ENCODE measurements at places on chromosomes 2 and 18.

- DNase-seq: no peak
Observed at GRCh38 chr18:67276638-67277037, 239.9 kb downstream of the DSEL start.

DNA sequence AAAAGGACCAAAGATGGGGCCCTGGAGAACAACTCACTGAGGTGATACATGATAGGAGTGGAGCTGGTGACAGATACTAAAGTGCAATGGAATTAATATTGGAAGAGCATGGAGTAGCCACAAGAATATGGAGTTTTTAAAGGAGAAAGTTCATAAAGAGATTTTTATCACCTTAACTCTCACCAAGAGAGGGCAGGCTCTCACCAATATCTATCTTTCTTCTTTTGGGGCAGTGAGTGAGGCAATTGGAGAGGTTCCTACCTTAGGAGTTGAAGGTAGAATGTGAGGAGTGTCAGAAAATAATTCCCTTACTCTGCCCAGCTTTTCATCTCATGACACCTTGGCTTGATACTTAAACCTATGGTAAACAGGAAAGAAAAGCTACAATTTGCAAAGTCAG lies 233.7 kb upstream of the CWC22 start:
- DNase-seq: no peak

DNA sequence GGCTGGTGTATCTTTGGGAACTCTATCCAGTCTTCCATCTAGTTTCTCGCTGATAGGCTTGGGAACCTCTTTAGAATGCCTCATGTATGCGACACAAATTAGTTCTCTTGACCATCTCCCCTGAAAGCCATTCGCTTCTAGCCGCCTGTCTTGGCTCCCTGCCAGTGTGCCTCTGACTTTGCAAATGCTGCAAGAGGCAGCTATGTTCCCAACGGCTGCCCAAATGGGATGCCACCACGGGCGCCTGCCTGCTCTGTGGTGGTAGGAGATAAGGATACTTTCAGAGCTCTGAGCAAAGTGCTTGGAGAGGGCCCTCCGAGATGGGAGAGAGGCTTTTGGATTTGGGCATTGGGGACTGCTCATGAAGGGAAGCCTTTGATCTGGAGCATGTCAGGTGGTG lies 77.7 kb upstream of the IGFBP5 start:
- DNase-seq: no peak

DNA sequence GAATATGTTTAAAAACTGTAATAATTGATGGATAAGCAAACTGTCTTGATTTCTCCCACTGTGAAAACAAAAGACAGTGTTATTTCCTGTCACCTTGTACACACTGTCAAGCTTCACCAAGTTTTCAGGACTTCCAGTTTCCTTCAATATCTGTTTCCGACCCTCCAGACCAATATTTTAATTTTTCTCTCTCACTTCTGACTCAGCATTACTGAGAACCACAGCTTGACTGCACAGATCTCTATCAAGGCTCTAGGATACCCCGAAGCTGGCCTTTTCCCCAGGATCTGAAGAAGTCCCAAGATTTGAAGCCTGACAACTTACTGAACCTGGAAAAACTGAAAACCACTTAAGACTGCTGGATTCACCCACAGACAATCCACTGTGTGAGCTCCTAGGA lies 13.2 kb upstream of the SULT1C3 start:
- DNase-seq: no peak

GRCh38 chr18:13791181-13791580 lies 32.8 kb upstream of the MC5R start:
- DNase-seq: no peak

DNA sequence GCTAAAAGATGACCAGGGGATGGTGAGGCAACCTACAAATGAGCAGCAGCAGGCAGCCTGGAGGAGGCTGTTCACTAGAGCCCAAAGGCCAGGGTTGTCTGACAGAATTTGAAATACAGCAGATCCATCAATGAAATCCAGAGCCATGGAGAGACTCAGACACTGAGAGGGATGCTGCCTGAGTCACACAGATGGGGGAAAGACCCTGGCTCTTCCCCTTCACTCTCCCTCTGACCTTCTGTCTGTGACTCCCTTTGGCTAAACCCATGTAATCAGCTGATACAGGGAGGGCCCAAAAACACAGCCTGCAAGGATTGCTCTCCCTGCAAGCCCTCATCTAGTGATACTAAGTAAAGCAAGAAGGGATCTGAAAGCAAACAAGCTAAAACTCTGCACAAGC lies 166.5 kb upstream of the SPOPL start:
- no peak for DNase-seq

- no peak for DNase-seq
Observed at GRCh38 chr2:161104054-161104553, 56.1 kb upstream of the TANK start.

DNA sequence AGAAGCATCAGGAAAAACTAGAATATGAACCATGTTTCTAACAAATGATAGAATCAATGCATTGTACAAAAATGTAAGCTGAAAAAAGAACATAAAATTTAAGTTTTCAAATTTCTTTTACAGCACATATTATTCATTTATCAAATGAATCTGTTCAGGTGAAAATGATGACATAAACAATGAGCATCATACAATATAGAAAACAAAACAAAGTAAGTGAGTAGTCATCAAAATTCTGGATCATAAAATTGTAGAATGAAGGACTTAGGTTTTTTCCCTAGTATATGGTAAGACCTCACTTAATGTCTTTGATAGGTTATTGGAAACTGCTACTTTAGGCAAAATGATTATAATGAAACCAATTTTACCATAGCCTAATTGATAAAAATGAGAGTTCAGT lies 427.0 kb upstream of the KCNH7 start:
- no peak for DNase-seq

- no peak for DNase-seq
Observed at GRCh38 chr2:85711578-85712060, 17.5 kb downstream of the GNLY start.

- no peak for DNase-seq
Observed at GRCh38 chr2:26238311-26238958, 6.0 kb downstream of the HADHA start.

GRCh38 chr2:222722327-222722946 lies 51.0 kb downstream of the MOGAT1 start:
- DNase-seq: no peak

DNA sequence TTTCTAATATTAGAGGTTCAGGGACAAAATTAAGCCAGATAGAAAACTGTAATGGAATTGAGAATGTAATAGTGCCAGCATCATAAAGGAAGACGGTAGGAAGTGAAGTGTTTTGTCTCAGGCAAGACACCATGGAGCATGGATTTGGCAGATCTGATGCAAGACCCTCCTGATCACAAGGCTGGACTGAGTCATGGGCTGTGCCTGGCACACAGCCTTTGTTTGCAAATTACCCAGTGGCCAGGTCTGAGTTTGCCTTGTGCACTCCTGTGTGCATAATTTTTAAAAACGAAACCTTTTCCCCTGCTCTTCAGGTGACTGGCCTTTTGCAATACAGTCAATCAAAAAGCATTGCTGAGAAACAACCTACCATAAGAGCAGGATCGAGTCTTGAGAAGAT lies 2.0 kb upstream of the UPP2 start:
- no peak for DNase-seq

DNA sequence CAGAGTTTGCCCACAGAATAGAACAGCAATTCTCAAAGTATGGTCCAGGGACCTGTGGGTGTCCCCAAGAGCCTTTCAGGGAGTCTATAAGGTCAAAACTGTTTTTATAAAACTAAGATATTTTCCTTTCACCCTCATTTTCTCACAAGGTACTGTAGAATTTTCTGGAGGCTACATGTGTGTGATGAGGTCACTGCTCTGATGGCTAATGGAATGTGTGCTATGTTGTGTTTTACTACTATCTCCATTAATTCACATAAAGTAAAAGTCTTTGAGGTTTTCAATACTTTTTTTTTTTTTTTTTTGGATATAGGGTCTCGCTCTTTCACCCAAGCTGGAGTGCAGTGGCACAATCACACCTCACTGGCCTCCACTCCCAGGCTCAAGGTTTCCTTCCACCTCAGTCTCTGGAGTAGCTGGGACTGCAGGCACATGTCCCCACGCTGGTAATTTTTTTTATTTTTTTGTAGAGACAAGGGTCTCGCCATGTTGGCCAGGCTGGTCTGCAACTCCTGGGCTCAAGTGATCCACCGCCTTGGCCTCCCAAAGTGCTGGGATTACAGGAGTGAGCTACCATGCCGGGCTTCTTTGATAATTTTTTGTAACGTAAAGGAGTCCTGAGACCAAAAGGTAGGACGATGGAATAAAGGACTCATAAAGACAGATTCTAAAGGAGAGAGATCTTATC lies 1.8 kb downstream of the TRABD2A start:
- DNase-seq: no peak

DNA sequence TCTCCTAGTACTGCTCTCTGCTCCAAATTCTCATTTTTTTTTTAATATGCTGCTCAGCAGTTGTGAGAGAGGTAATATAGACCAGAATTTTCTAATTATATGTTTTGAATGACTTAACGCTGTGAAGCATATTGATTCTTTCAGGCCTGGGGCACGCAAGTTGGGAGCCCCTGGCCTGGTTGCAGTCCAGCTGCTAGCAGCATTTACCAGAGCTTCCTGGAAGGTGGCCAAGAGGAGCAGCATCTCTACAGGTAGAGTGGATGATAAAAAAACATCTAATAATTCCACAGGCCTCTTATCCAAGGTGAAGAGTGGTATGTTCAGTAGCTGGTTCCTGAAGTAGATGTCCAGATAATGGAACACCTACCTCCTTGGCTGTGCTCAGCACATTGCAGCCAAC lies 7.3 kb upstream of the UGP2 start:
- no peak for DNase-seq

- DNase-seq: no peak
Observed at GRCh38 chr2:119253114-119253702, 29.6 kb downstream of the STEAP3 start.

GRCh38 chr2:54602736-54603322 lies 120.6 kb upstream of the EML6 start:
- no peak for DNase-seq

DNA sequence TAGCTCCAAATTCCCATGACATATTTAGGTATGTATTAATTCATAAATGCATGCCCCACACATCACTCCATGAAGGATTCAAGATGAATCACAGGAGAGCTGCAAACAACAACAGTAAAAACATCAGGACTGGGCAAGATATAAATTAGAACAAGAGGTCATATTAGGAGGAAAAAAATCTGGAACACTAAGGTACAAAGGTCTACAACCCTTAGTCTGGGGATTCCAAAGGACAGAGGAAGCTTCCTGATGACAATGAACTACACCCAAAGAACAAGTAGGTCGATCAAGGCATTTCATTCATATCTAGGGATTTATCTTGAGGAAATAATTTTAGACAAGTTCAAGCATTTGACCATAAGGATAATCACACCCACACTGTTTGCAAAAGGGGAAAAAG lies 14.5 kb downstream of the VPS4B start:
- DNase-seq: no peak

GRCh38 chr18:7336623-7337022 lies 105.7 kb downstream of the LRRC30 start:
- DNase-seq: no peak

DNA sequence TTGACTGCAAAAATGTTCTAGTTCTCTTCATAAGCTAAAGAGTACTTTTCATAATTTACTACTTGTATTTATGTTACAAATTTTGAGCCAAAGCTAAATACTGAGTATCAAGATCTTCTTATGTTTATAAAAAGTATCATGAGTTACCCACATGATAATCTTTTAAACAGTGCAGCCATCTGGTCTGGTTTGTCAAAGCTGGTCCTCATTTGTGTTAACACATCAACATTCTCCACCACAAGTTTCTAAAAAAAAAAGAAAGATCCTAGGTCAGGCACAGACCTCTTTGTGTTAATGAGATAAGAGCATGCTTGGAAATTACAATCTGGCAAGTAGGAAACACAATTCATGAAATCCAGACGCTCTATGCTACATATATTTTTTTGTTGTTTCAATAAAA lies 75.5 kb upstream of the FRZB start:
- DNase-seq: no peak

- DNase-seq: no peak
Observed at GRCh38 chr2:84958135-84959059, 12.6 kb upstream of the KCMF1 start.

- DNase-seq: no peak
Observed at GRCh38 chr2:54059986-54060385, 55.4 kb upstream of the ACYP2 start.

DNA sequence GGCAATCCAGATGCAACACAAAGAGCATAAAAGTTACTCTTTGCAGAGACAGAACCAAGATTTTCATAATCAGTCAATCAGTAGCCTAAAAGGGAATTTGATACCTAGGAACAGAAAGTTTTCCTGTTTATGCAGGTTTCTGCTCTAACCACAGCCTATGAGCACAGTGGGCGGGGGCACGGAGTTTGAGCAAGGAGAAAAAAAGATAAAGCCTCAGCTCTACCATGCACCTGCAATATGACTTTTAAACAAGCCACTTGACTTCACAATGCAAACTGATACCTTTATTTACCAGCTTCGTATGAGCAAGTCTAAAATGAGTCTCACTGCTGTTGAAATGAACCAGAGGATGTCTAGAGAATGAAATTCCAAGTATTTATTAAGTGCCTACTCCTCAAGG lies 5.6 kb upstream of the LRATD1 start:
- no peak for DNase-seq

DNA sequence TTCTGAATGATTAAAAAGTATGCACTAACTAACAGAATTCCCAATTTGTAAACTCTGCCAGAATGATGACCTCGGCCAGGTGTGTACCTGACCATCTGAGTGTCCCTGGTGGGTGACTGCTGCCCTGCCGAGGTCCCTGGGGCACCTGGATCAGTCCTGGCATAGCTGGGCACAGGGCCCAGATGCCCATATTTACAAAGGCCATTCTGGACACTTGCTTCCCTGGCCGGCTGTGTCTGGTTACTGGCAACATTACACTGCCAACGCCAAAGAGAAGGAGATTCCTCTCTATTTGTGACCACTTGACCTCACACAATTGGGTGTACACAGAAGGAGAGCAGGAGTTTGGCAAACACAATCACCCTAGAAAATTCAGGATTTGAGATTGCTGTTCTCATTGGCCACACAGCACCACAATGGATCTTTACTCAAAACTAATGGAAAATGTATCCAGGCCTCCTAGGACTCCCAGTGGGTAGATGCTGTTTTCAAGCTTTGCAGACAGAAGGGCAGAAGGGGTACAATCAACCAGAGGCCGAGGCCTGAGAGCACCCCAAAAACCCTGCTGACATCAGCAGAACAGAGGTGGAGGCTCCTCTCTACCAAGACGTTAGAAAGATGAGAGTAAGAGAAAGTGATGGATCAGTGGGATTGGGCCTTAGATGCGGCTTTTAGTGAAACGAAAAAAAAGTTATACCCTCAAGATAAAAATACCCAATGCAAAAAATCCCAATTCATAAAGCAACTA lies 58.3 kb upstream of the PXDN start:
- DNase-seq: no peak

GRCh38 chr2:235669983-235670962 lies 176.4 kb downstream of the AGAP1 start:
- DNase-seq: no peak

GRCh38 chr2:190802626-190803209 lies 77.9 kb upstream of the GLS start:
- no peak for DNase-seq
